AG09309 (cell line): ENCODE measurements at places on chromosomes 4 and X.

- no peak for DNase-seq
Observed at GRCh38 chrX:68843992-68844391, 15.2 kb downstream of the EFNB1 start.

DNA sequence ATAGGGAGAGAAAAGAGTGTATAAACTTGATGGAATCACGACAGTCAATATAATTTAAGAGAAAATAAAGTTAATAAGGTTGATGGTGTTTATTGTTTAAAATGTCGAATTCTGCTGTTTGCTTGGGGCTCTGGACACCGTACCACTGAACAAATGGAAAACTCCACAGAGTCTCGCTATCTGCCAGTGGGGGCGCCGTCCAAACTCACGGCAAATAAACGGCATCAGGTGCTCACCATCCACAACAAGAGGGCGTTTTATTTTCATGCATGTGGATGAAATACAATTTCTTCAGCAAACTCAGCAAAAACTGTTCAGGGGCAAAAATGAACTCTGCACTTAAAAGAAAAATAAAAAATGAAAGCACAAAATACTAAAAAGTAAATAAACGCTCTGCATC is 46.6 kb upstream of the FAM47C start:
- DNase-seq: no peak

DNA sequence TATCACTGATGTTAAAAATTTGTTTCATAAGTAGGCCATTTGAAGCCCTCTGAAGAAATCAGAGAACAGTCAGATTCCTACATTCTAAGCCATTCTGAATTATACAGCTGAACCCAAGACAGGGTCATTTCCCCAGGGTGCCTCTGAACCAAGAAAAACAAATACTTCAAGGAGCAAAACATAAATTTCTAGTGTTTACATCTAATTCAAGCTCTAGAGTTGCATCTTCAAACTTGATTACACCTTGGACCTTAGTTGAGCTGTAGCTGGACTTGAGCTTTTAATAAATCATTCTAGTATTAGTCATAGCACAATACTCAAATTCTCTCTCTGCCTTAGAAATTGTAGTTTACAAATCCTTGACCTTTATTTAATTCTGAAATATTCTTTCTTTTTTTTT is 87.6 kb upstream of the IL15 start:
- no peak for DNase-seq

GRCh38 chr4:71941001-71941400 is 90.8 kb upstream of the NPFFR2 start:
- no peak for DNase-seq

- no peak for DNase-seq
Observed at GRCh38 chr4:71616168-71616811, 167.6 kb downstream of the GC start.

DNA sequence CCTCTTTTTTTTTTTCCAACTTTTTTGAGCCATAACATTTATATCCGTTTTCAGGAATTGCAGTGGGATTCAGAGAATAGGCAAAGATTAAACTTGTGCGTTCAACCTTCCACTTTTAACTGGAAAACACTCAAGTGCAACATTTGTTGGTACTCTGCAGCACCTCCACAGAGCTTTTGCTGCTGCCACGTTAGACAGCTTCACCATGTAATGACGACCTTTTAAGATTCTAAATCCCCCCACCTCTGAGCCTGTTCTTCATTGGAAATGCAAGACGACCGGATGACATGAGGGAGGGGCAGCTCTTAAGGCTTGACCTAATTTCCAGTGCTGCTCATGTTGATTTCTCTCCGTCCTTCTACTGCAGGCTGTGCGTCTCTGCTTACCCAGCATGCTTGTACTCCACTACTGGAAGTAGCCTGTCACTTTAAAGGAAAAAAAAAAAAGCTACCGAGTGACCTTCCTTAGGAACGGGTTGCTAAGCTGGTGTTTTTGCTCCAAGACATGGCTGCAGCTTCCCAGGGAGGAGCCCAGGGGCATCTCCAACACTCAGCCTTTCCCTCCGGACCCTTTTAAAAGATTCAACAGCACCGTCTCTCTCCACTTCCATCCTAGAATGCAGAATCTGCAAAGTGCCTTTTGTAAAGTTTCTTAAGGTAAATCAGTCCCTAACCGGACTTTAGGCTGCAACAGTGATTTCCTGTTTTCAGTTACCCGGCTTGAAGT is at the start of gene CC2D2A:
CC2D2A (plus strand) TSS at position 481 of the 726 bp plus-strand sequence. CDS start 6,051 bp downstream, outside the sequence.
- DNase-seq: no peak

DNA sequence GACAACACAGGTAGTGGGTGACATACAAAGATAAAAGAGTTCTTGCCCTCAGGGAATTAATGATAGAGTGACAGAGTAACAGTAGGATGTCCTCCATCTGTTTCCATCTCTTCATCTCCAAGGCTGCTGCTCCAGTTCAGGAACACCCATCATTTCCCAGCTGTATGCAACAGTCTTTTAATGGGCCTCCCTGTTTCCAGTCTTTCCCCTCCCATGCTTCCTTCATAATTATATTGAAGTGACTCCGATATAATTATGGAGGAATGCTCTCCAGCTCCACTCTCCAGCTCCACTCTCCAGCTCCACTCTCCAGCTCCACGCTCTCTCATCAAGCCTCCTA is 65.3 kb upstream of the MSN start:
- no peak for DNase-seq

DNA sequence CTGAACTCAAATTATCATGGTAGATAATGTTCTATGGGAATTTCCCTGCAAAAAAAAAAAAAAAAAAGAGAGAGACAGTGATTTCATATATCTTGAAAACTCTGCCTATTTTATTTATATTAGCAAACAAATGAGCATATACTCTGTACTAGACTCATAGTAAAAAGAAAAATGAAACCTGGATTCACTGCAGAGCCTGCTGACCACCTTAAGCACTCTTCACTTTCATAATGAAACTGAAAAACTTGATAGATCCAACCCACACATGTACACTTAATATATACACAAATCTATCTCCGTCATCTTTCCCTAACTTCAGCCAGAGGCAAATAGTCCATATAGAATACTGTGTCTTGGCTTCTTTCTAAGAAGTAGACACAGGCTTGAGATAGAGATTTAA is 226.1 kb upstream of the KCNIP4 start:
- DNase-seq: no peak
